ENCODE measurements at places on chromosomes 11 and 22.

GRCh38 chr11:38448284-38448683, 1850.2 kb upstream of the RAG2 start:
- DNase-seq = no peak

DNA sequence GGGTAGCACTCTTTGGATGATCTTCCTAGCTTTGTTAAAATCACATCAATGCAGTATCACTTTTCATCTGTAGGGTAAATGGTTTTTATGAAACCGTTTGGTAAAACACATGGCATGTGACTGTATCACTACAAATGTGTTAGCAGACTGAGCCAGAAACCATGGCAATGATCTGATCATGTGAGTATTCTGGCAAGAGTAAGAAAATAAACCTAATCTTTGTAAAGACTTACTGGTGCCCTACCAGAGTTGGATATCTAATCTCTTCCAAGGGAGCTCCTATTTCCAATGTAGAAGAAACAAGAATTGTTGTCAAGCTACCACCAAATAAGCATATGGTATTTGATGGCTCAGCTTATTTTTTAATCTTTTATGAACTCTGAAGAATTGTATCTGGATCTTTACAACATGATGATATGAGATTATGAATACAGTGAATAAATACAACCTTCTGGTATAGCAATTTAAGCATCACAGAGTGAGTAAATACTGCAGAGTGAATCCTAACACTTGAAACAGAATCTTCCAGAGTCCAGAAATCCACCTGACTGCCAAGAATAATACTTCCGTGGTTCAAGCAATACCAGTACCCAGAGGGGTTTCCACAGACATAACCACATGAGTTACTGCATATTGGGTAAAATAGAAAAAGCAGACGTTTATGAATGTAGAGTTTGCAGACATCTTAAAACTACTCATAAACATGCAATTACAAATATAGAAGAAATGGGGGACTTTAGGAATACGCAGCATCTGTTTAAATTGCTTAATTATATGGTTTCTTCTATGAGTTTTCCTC, 238.8 kb downstream of the TTC28 start:
- no peak for DNase-seq

DNA sequence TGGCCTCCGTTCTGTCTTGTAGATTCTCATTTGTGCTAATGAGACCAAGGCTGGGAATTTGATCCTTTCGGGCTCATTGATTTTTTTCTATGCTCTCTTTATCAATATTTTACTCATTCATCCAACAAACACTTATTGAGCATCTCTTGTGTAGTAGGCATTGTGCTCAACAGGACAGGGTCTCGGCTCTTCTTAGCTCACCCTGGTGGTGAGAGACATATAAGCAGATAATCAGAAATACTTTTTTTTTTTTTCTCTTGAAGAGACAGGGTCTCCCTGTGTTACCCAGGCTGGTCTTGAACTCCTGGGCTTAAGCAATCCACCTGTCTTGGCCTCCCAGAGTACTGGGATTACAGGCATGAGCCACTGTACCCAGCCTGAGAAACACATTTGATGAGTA, 48.0 kb upstream of the SLC5A1 start:
- no peak for DNase-seq

DNA sequence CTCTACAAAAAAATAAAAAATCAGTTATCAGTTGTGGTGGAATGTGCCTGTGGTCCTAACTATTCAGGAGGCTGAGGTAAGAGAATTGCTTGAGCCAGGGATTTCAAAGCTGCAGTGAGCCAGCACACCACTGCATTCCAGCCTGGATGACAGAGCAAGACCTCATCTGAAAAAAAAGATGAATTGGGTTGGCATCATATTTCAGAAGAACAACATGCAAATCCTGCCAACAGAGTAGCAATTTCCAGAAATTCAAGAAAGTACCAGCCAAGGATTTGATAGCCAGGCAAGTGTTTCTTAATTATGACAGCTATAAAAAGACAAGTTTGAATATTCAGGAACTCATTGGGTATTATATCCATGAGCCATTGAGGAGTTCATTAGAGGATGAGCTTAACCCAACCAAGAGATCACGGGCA, 75.2 kb downstream of the USP47 start:
- no peak for DNase-seq

DNA sequence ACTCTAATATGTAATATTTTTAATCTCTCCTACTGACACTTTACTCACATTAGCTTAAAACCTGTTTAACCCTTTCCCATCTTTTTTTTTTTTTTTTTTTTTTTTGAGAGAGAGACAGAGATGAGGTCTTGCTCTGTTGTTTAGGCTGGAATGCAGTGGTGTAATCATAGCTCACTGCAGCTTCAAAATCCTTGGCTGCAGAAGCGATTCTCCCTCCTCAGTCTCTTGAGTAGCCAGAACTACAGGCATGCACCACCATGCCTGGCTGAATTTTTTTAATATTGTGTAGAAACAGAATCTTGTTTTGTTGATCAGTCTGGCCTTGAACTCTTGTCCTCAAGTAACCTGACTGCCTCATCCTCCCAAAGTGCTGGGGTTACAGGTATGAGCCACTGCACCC, 37.3 kb downstream of the PAMR1 start:
- DNase-seq = no peak

GRCh38 chr11:120378474-120378873, 42.3 kb downstream of the ARHGEF12 start:
- DNase-seq = no peak

- no peak for DNase-seq
These were observed 391.3 kb downstream of the JRKL start for GRCh38 chr11:96781082-96781481.

- no peak for DNase-seq
These were observed 10.2 kb downstream of the B3GNT6 start for GRCh38 chr11:77044356-77044755.

DNA sequence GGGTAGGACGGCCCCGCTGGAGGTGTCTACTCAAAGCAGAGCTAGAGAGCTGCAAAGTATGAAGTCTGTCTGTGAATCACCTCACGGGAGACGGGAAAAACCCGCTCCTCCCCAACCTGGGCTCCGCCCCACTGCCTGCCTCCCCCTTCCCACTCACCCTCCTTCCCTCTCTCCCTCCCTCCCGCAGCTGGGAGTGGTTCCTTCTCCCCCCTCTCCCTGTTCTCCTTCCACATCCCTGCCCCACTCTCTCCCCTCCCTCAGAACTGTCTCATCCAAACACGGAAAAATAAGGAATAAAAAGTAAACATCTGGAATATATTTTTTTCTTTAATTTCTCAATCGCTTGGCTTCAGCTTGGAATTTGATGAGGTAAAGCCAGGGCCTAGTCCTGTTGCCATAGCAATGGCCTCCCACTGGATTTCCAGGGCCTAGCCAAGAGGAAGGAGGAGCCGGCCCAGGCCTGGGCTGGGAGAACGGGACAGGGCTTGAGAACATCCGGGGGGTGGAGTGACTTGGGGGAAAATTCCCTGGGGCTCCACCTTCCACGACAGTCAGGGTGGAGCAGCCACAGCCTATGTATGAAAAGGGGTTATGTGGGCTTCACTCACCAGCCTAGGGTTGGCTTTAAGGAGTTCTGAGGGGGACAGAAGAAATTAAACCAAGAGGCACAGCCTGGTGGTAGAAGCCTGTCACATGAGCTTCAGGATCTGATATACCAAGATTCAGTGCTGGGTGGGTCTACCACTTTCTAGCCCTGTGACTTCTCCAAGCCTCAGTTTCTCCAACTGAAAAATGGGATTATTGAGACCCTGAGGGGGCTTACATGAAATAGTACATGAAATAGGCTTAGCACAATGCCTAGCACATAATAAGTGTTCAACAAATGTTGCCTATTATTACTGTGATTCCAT, 2.2 kb downstream of the TNKS1BP1 start:
- no peak for DNase-seq

GRCh38 chr11:120339394-120339890, 3.2 kb downstream of the ARHGEF12 start:
- DNase-seq = no peak

- DNase-seq = no peak
These were observed 228.3 kb downstream of the FAM181B start for GRCh38 chr11:82505379-82505778.

DNA sequence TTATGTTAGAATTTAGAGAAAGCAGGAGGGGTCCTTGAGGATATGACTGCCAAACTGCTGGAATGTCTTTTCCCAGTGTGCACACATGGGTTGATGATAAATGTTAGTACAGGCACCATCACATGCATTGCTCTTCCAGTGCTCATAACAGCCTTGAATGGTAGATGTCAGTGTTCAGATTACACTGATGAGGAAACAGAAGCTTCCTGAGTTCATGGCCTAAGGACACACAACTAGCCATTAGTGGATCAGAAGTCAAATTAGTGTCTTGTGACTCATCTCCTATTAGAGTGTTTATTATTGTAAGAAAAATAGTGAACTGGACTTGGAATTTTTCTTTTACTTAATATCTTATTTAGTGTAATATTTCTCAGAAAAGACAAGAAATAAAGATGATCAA, 241.5 kb downstream of the DDX10 start:
- DNase-seq = no peak

DNA sequence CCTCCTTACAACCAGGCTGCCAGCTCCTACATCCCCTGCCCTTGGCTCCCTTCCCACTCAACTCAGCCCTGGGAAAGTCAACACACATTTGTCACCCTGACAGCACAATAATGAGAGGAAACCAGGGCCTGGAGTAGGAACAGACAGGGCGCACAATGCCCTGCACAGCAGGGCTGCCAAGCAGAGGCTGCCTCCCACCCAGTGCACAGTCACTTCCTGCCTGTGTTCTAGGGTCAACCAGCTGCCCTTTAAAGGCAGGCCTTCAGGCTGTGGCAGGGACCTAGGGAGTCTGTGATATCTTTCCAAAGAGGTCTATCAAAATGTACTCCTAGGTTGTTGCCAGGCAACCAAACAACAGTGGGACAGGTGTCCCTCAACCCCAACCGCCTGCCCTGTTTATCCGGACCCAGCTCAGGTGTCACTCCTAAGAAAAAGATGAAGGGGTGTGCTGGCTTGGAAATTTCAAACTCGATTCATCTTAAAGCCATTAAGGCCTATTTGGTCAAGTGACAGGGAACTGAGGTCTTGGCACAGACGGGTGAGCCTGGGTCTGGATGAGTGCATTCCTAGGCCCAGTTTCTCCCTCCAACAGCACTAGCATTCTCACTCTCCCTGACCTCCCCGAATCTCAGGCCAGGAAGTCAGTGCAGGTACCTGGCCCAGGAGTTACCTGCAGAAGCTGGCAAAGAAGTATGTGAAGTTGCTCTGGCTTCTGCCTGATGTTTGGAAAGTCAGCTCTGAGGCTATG, 110.3 kb upstream of the PITPNB start:
- no peak for DNase-seq

DNA sequence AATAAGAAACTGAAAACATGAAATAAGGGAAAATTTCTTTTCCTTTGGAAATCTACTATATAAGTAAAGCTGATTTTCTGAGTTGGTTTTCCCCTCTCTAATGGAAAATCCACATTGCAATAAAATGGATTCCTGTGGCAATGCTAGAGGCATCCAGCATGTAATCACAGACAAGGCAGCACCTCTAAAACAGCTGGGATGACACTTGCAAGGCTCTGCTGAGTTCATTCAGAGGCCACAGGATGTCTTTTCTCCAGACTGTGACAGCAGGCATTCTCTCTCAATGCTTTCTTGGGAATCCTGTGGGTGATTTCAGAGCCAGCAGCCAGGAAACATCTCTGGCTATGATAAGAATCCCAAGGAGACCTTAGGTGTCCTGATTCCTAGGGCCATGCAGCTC, 201.3 kb upstream of the BLID start:
- DNase-seq = no peak
